ENCODE measurements at places on chromosomes 4 and X.

DNA sequence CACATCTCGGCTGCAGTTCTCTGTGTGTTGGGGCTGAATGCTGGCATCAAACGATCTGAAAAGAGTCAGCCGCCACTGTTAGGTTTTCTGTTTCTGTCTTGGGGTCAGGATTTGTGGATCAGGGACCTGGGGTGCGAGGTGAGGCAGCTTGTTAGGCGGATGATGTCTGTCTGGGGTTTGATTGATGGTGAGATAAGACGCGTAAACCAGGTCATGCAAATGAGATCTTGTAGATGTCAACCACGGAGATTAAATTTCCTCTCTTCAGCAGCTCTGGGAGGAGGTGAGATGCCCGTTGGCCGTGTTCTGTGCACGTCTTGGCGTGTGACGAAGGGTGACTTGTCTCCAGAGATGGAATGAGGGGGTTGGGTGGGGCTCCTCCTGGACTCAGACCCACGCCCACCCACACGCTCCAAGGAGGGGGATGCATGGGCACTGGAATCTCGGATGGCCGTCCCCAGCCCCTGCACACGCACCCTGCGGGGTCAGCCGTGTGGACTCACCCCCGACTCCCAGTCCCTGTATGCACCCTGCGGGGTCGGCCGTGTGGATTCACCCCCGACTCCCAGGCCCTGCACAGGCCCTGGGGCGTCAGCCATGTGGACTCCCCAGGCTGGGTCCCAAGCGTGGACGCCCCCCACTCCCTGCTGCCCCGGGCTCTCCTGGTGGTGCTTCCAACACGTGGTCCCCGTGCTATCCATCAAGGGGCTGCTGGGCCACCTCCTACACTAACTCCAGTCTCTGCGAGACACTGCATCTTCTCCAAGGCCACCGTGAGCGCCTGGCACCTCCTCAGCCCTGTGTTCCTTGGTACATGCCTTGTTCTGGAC lies 16.0 kb upstream of the UVSSA start:
- no peak for DNase-seq

- no peak for DNase-seq
These were observed 60.8 kb downstream of the MTMR8 start for GRCh38 chrX:64334467-64334866.

GRCh38 chr4:112196461-112196860 lies 35.1 kb upstream of the AP1AR start:
- no peak for DNase-seq

GRCh38 chr4:76203541-76203940 lies 10.1 kb downstream of the SCARB2 start:
- DNase-seq: no peak

- no peak for DNase-seq
These were observed 12.3 kb downstream of the GPC4 start for GRCh38 chrX:133402830-133403625.

DNA sequence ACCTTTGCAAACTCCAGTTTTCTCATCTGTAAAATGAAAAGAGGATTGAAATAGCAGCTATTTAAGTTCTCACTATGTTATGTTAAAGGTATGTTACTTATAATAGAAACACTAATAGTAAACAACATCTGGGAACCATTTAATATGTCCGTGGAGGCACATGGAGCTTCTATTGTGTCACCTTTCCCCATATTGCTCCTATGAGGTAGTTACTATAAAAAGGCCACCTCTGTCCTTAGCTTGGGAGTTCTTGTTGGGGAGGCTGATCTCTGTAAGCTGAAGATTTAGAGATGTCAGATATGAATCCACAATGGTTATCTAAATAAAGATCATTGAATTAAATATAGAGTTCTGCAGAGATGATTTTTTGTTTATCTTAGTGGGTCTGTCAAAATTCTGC lies 125.2 kb downstream of the FHIP1A start:
- no peak for DNase-seq

DNA sequence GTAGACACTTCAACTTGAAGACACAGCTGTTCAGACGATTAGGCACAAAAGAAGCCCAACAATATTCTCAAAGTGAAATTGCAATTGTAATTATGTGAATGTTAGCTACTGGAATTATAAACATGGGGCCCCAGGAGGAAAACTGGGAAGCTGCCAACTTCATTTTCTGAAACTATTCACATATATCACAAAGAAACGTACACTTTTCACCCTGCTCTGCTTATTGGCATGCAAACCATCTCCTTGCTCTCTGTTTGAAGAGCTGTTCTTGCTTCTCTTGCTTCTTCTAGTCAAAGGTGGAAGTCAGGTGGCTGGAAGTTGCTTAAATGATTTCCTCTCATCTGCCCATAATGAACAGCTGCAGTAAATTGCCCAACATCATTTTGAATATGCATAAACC lies 320.1 kb downstream of the CFAP299 start:
- no peak for DNase-seq

DNA sequence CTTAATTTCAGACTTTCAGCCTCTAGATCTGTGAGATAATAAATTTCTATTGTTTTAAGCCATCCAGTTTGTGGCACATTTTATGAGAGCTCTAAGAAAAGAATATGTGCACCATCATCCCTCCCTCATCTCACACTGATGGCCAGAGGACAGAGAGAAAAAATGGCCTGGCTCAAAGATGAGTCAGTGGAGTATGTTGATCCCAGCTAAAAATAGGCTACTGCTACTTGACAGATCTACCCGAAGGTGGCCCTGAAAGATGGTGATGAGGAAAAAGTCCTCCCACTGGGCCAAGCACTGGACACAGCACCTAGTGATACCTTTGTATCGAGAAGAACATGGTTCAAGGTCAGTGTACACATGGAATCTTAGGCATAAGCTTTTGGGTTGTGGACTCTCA lies 38.2 kb upstream of the DCTD start:
- no peak for DNase-seq

DNA sequence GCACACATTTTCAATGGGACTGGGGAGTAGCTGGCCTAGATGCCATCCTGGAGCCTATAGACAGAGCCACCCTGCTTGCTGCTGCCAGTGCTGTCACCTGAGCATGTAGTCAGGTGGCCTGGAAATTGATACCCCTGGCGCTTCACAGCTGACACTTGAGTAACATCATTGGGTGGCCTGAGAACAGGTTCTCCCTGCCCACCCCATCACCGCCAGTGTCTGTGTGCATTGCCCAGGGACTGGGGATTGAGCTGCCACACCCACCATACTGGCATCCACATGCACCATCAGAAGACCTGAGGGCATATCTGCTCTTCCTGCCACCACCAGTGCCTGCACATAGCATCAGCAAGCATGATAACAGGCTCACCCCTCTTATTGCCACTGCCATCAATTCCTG lies 1142.9 kb upstream of the PABPC4L start:
- no peak for DNase-seq

GRCh38 chrX:38312436-38312835 lies 14.9 kb downstream of the RPGR start:
- peak; percentile 84 for DNase-seq

- DNase-seq: no peak
These were observed 34.8 kb downstream of the ZFP42 start for GRCh38 chr4:188030401-188030800.

DNA sequence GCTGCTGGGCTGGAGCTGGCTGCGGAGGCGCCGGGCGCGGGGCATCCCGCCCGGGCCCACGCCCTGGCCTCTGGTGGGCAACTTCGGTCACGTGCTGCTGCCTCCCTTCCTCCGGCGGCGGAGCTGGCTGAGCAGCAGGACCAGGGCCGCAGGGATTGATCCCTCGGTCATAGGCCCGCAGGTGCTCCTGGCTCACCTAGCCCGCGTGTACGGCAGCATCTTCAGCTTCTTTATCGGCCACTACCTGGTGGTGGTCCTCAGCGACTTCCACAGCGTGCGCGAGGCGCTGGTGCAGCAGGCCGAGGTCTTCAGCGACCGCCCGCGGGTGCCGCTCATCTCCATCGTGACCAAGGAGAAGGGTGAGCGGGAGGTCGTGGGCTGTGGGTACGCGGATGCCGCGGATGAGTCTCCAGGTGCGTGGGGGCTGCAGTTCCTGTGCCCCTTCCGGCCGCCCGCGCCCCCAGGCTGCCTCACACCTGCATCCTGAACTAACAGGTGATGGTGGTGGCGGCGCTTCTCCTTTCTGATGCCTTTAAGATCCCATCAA lies 499 bp downstream of the CYP2U1 start:
- DNase-seq: peak; percentile 1

GRCh38 chr4:133968174-133968573 lies 233.4 kb downstream of the PABPC4L start:
- DNase-seq: no peak

DNA sequence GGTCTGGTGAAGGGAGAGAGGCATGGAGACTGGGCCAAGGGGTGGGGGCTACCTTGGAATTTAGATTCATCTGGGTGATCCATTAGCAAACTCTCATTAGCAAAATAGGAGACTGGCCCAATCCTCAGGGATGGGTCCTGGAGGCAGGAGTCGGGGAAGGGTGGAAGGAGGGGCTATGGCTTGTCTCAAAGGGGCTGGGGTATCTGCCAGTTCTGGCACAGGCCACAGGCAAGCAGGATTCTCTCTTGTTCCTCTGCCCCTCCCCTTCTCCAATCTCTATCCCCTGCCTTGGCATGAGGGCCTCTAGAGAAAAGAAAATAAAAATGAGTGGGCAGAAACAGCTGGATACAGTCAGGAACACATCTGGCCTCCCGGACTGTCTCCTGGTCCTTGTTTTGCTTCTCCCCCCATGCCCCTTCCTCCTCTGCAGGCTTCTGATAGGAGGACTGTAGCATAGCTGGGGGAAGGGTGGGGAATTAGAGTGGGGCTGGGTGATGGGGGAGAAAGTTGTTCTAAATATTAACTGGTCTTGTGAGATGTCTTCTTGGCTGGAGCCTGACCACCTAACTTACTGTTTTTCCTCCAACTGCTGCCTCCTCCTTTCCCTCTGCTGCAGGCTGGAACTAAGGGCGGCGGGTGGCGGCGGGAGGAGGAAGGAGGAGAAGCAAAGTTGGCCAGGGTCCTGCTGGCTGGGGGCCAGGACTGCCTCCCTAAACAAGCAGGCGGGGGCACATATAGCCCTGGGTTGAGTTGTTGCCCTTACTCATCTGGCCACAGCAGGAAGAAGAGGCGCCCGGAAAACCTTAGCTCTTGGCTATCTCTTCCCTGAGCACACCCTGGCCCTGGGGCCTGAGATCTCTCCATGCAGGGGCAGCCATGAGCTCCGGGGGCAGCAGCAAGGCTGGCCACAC lies 53.3 kb upstream of the LAS1L start:
- peak; percentile 77 for DNase-seq

DNA sequence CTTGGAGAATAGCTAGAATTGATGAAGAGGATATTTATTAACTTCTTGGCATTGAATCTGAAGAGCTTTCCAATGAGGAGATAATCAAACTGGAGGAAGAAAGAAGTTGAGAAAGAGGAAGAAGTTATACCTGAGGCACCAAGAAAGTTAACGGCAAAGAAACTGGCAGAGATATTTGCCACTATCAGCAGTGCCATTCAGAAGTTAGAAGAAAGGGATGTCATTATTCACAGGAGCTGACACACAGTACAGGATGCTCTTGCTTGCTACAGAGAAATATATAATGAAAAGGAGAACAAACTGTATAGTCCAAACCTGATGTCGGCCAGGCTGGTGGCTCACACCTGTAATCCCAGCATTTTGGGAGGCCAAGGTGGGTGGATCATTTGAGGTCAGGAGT lies 64.5 kb downstream of the MCUB start:
- DNase-seq: no peak

GRCh38 chr4:10050261-10050661 lies 29.0 kb upstream of the SLC2A9 start:
- no peak for DNase-seq

DNA sequence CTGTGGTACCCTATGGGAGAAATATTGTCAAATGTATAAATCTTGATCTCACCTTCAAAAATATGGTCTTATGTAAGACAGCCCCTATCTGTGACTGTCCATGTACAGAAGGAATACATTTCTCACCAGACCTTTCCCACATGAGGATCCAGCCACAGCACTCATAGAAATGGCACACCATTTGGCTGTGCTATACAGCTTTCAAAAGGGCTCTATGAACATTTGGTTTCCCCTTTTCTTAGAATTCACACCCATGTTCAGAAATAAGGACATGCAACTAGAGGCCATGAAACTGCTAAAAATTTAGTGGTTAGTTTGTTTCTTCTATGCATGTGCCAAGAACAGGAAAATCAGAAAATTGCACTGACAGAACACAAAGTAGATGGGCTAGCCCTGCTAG lies 62.7 kb downstream of the ANTXR2 start:
- no peak for DNase-seq

- no peak for DNase-seq
These were observed 54.6 kb downstream of the FNIP2 start for GRCh38 chr4:158823461-158823873.

DNA sequence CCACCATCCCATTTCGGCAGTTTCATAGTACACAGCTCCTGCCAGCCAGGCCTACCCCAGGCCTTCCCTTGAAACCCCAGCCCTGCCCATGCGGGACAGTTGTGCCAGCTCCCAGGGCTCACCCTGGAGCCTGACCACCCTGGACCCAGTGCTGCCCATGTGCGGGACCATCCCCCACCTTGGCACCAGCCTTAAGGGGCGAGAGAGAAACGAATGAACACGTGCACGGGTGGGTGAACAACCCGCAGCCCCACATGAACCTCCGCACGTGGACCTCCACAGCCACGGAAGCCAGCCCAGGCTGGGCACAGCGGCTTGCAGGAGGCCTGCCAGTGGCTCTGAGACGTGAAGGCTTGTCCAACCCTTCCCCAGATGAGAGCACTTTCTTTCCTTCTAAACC lies 76.0 kb upstream of the MXD4 start:
- no peak for DNase-seq

DNA sequence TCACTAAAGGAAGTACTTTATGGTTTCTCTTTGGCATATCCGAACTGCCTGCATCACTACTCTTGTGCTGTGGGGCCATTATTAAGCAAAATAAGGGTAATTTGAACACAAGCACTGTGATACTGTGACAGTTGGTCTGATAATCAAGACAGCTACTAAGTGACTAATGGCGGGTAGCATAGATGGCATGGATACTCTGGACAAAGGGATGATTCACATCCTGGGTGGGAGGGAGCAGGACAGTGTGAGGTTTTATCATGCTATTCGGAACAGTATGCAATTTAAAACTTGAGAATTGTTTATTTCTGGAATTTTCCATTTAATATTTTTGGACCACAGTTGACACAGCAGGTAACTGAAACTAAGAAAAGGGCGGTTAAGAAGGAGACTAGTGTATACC lies 52.6 kb upstream of the CITED1 start:
- DNase-seq: peak; percentile 59

DNA sequence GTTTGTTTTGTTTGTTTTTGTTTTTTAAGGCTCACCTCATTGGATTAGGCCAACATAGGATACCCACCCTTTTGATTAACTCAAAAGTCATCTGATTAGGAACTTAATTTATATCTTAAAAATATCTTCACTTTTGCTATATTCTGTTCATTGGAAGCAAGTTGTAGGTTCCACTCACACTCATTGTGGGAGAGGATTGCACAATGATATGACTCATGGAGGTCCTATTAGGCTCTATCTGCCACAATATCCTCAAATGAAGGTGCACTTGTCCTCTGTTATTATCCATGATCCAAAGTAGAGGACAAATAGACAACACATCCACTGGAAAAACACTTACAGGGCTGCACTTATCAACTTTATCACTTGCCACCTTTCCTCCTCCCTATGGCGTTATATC lies 60.5 kb upstream of the ADAMTS3 start:
- no peak for DNase-seq

GRCh38 chr4:6619116-6619465 lies 21.4 kb upstream of the MRFAP1 start:
- DNase-seq: no peak

- peak; percentile 21 for DNase-seq
These were observed 57.2 kb downstream of the ABLIM2 start for GRCh38 chr4:8101213-8102075.
